ENCODE measurements at places on chromosomes 2 and 18.
A peak's percentile ranks its signal among the peaks of the same experiment; 100 is the strongest.

DNA sequence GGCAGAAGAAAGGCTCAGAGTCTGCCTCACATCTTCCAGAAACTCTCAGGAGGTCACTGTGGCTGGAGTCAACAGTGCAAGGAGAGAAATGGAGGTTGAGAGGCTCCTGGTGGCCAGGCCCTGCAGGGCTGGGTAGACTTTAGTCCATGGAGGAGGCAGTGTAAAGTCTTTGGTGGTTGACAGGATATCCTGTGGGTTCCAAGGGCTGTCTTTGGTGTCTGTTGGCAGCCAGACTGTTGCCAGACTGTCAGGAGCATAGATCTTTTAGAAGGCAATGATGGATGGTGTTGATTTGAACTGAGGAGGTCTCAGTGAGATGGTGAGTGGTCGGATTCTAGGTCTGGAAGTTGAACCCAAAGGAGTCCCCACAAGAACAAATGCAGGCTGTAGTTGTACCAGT lies 45.0 kb upstream of the SKOR2 start:
- DNase-seq: no peak

GRCh38 chr18:10332452-10332851 lies 122.0 kb upstream of the APCDD1 start:
- no peak for DNase-seq

DNA sequence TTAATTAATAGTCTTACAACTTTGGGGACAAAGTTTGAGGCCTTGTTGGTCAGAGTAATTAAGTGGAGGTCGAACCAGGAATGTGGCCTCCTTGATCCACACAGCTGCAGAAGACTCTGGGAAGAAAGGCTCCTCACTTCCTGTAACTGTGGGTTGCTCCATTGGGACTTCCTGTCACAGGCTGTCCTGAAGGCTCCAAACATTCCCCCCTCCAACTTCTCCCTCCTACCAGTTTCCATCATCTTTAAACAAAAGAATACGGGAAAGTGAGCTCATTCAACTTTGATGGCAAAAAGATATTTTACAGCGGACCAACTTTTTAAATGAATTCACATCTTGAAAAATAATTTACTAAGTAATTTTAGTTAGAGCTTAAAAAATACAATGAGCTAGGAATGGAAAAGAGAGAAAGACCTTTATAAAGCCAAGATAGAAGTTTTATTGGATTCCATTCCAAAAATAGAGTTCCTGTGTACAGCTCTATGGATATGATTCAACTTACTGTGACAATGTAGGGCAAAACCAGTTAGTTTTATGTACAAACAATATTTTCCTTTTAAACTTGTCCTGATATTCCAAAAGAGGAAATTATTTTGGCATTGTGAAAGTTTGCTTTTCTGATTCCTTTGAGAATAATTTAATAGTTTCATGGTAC lies 212.0 kb upstream of the NABP1 start:
- no peak for DNase-seq

DNA sequence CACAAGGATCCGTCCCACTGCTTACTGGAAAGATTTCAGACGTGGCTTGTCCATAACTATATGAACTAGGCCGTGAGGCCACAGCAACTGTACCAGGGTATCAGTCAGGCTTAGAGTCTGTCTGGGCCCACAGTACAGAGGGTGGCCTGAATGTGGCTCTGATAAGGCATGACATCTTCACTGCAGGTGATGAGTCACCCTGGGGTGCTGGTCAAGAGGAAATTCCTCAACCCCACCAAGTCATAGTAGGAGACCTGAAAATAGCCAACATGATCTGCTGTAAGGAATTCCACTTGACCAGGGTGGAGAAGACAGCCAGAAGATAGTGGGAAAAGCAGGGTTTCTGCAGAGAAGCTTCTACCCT lies 107.7 kb downstream of the INHBB start:
- DNase-seq: no peak

GRCh38 chr18:45871431-45872084 lies 46.1 kb downstream of the SIGLEC15 start:
- no peak for DNase-seq

GRCh38 chr2:8676191-8676920 lies 5.5 kb upstream of the ID2 start:
- DNase-seq: peak; percentile 83

DNA sequence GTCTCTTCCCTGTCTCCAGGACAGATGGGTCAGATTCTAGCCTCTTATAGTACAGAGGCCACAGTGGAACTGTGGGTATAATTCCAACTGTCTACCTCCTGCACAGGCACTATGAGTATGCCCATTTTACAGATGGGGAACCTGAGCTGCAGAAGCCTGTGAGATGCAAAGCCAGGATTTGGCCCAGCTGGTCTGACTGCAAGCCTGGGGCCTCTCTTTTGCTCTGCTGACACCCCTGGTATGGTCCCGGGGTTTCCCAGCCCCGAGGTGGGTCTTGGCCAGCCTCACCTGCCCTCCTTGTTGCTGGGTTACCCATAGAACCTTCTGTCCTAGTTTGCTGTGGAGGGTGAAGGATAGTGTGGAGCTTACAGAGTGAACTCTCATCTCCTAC lies 9.8 kb downstream of the HS6ST1 start:
- DNase-seq: no peak

DNA sequence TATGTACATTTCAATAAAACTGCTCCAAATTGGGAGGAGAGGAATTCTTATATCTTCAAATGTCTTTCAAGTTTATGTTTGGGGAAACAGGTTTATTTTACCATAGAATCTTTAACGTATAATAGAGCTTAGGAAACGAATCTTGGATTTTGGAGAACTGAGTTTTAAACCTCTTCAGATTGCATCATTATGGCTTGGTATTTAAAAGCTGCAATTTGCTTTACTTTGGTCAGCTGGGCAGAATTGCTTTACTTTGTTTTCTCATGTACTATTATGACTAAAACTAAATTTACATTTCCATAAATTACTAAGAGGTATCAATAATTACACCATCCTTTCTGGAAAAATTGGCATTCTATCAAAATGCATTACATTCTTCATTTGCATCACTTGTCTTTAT lies 54.6 kb downstream of the BAZ2B start:
- no peak for DNase-seq

GRCh38 chr2:144470816-144471215 lies 49.1 kb downstream of the ZEB2 start:
- DNase-seq: no peak

GRCh38 chr2:185245216-185245615 lies 493.4 kb upstream of the FSIP2 start:
- no peak for DNase-seq

DNA sequence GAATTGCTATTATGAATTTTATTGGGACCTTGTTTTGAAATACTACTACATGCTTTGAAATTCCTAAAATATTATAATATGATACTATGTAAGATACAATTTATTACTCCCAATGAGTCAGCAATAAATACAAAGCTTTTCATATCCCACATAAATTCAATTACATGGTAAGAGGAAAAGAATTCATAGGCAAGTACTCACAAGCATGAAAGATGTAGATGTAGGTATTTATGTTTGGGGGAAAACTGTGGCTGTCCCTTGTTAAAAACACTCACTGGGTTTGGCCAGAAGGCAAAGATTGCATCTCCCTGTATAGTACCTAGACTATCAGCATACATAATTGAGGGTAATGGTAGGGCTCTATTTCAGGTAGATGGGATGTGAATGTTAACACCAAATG lies 90.4 kb downstream of the MBD2 start:
- no peak for DNase-seq

- peak; percentile 49 for DNase-seq
These were observed 352.8 kb upstream of the KCNH7 start for GRCh38 chr2:163191372-163191771.

DNA sequence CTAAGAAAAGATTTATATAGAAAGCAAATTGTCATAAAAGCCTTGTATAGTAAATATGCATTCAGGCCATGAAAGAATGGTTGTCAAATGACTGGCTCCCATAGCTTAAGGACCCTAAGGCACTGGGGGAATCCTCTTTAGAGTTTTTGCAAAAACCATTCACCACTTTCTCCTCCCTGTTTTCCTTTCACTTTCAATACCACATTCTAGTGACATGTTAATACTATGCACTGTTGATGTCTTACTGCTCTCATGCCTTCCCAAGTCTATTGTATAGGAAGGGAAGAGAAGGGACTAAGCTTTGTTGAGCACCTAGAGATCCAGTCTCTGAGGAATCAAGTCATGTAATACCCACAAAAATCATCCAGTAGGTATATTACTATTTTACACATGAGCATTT lies 383.0 kb upstream of the LRRTM1 start:
- DNase-seq: no peak

DNA sequence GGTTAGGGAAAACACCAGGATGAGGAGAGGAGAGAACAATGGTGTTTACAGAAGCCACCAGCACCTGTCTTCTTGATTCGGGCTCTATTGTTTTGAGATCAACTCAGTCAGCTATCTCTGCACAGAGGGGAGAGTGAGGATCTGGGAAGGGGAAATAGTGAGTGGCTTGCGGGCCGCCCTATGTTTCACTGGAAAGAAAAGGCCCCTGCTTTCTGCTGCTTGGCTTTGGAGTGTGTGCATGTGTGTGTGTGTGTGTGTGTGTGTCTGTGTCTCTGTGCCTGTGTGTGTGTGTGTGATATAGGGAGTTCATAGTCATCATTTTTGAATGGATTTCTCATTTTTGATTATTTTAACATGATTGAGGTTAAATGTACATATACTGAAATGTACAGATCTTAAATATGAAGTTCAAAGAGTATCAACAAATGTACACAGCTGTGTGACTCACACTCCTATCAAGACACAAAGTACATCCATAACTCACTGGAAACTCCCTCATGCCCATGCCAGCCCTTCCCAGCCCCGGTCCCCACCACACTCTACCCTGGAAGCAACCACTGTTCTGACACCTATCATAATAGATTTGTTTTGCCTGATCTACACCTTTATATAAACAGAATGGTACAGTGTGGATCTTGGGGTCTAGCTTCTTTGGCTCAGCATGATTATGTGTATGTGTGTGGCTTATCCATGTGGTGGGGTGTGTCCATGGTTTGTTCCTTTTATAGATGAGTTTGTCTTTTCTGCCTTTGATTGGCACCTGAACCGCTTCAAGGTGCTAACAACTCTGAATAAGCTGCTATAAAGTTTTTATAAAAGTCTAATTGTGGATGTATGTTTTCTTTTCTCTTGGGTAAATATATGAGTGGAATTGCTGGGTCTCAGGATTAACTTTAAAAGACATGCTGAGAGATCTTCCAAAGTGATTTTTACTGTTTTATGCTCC lies 258.3 kb downstream of the SETBP1 start:
- DNase-seq: no peak

DNA sequence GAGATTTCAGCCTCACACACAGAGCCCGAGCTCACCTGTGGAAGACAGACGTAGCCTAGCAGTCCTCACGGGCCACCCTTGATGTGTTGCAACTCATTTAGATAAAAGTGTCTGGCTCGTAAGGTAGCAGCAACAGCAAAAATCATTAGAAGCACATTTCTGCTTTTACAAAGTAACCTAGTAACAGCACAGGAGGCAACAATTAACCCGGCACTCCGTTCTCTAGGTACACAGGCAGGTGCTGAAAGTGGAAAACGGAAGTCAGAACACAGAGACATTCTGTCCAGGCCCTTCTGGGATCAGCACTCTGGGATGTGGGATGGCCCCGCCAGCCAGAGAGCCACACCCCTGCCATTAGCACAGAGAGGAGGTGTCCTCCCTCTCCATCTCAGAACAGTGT lies 99.3 kb downstream of the KLHL29 start:
- DNase-seq: no peak

DNA sequence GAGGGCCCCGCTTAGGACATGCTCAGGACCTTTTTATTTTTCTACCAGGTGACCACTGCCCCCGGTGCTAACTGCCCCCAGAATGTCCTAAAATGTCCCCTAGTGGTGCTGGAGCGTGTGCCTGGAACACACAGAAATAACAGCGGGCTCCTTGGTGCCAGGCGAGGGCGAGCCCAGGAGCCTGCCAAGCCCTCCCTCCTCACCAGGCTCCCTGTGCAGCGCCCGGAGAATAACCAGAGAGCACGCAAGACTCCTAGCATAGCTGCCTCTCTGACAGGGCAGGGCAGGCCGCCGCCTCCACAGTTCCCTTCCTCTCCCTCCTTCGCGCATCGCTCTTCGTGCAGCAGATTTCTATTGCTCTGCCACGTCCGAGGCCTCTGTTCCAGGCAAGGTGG lies 84.3 kb upstream of the ZNF516 start:
- DNase-seq: no peak

DNA sequence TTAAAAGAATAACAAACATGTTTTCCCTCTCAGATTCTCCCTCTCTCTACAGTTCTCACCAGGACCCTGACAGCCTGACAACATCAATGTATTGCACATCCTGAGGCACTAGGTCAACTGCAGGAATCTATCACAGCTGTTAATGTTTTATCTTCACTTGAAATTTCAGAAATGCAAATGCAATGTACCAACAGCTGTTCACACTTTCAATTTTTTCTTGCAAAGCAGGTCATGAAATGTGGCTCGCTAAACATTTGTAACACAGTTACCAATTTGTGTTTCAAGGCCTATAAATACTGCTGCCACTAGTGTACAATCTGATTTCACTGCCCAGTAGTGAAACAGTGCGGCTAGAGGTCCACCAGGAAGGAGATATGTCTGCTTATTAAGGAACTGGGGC lies 147.8 kb downstream of the EXOC6B start:
- no peak for DNase-seq
